ENCODE measurements at places on chromosomes 6 and 20.

GRCh38 chr6:132392270-132392646 lies 9.0 kb downstream of the MOXD1 start:
- no peak for DNase-seq

GRCh38 chr20:12023194-12023795 lies 105.6 kb downstream of the BTBD3 start:
- peak; percentile 12 for DNase-seq

DNA sequence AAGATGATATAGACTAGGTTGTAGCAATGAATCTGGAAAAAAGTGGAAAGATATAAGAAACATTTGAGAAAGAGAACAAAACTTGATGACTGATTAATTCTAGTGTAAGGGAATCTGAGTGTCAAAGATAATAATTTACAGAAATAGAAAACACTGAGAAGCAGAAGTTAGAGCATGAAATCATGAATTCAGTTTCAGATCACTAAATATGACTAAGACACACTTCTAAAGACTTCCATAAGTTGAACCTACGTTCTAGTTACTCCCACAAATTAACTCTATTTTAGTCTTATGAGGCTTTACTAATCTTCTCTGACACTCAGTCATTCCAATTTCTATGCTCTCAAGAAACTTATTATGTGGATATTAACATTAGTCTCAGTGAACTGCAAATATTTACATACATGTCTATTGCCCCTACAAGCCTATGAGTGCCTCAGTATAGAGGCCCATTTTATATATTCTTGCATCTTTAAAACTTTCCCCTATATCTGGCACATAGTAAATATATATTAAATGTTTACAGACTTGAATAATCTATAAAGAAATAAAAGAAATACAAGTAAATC lies 30.4 kb downstream of the IBTK start:
- no peak for DNase-seq

DNA sequence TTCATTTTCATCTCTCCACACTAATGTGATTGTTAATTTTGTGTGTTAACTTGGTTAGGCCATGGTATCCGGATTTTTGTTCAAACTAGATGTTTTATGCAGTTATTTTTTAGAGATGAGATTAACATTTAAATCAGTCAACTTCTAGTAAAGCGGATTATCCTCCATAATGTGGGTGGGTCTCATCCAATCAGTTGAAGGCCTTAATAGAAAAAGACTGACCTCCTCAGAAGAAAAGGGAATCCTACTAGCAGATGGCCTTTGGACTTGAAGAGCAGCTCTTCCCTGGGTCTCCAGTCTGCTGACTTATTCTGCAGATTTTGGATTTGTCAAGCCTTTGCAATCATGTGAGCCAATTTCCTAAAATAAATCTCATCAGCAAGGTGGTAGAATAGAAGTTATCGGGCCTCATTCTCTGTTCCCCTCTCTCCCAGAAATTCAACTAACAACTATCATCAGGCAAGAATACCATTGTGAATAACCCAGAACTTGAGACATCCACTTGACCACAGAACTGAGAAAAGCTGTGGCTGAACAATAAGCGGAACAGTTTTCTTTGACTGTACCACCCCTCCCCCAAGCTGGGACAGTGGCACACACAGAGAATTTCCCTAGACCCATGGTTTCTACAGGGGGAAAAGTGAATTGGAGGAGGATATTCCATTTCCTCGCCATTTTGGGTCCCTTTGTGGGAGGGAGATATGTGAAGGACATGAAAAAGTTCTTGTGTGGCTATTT lies 323.0 kb downstream of the UTRN start:
- DNase-seq: no peak

Data from NAMALWA (cell line).